G401 (cell line): ENCODE measurements at places on chromosomes 12 and 14.

- DNase-seq, result no peak
These were observed 87.4 kb upstream of the FZD10 start for GRCh38 chr12:130074661-130075406.

- DNase-seq, result no peak
These were observed 5.5 kb downstream of the ITGA5 start for GRCh38 chr12:54413284-54414190.

GRCh38 chr12:115075552-115076170 is 391.7 kb upstream of the TBX3 start:
- DNase-seq, result no peak

DNA sequence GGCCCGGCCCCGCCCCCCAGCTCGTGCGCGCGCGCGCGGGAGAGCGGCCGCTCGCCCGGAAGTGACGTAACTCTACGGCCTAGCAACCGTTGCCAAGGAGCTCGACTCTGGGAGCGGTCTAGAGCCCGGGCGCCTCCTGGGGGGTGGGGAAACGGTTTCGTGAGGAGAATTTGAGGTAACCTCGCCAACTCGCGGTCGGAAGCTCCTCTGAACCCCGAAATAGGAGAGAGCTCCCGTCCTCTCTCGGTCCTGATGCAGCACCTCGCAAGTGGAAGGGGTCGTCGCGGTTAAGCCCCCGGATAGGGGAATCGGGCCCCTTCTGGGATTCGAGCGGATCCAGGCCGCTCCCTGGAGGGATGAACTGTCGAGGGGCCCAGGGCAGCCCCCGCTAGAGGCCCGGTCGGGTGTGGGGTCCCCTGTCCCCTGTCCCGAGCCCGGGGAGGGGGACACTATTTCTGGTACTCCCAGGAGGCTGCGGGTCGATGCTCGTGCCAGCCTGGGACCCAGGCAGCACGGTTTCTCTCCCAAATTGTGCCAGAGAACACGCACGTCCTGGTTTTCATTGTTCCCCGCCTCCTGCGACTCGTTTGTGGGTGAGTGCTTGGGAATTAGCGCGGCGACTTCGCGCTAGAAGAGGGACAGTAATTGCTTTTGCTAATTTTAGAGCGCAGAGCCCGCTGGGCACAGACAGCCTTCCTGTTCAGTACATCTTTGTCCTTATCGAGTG is at the start of gene IFT81:
Gene IFT81, plus strand, starts transcription at position 89 of the 727 bp plus-strand sequence. CDS start 3,024 bp downstream, outside the sequence.
- peak; percentile 95 for DNase-seq

GRCh38 chr12:79420146-79420618 is 270.6 kb downstream of the PAWR start:
- peak; percentile 76 for DNase-seq

DNA sequence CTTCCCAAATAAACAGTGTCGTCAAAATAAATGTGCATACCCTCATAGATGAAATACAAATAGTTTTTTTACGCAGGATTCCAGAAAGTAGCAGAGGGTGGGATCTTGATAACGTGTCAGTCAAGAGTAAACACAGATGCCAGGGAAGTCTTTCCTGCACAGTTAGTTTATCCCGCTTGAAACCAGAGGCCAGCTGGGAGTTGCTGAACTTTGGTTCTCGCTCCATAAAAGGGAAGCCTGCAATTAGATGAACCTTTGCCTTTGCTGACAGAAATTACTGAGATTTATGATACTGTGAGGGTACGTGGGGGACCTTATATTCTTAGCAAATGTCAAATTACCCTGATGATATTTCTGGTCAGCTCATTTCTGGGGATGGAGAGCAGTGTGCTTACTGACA is 18.9 kb downstream of the FAR2 start:
- DNase-seq, result no peak

DNA sequence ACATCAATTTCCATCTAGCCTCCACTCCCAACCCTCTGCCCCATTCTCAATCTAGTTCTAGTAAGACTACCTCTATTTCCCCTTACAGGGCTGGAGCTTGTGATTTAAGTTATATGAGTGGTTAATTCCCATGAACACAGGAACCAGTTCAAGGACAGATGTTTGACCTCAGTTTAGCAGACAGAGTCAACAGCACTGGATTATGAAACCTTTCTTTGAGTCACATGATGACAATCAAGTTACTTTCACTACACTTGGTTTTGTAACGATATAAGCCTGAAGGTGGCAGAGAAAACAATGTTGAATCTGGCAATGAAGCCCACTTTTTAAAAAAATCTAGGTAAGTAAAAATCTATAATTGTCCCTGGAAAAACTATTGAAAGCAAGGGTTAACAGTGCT is 1646.2 kb upstream of the FLRT2 start:
- no peak for DNase-seq

GRCh38 chr12:94172973-94173372 is 24.6 kb downstream of the PLXNC1 start:
- DNase-seq, result no peak
